ENCODE measurements at places on chromosomes 7 and 10. TPM values are rescaled to one million over a fixed set of nuclear protein-coding genes. Genes with fewer than 3 reads are reported as not detected.

Gene EN2
- not detected for polyA plus RNA-seq

Gene PDE1C
- polyA plus RNA-seq: 3.7 TPM

- DNase-seq: no peak
Measured at GRCh38 chr10:89062861-89063260, 72.3 kb downstream of the FAS start.

DNA sequence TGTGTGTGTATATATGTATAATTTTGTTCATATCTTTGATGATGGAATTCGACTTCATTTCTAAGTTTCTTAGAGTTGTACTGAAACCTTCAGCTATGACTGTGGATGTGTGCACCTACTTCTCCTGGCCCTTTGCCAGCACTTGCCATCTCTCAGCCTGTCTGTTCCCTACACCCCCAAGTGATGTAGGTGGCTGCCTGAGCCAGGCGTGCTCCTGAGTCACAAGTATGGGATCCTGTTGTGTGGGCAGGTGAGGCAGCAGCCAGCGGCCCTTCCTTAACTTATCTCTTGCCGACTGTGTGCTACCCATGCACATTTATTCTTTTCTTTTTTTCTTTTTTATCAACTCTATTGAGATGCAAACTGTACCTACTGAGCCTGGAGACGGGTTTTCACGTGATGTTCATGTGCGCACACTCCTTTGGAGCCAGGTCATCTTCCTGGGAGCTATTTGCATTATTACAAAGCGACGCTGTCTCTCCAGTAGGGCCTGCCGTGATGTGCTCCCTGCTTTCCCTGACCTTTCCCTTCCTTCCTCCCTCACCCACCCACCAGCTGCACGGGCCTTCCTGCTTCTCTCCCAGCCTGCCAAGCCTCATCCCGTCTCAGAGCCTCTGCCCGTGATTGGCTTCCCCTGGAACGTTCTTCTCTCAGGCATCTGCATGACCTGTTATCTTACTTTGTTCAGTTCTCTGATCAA lies 31.3 kb upstream of the GALNT11 start:
- no peak for DNase-seq

- no peak for DNase-seq
Measured at GRCh38 chr10:106795619-106796018, 368.9 kb downstream of the SORCS1 start.

- no peak for DNase-seq
Measured at GRCh38 chr10:31186225-31187000, 132.6 kb upstream of the ZEB1 start.
